ENCODE measurements at places on chromosomes 11 and 22. TPM values are rescaled to one million over a fixed set of nuclear protein-coding genes. Genes with fewer than 3 reads are reported as not detected.

CD3G gene
- 0.23 TPM for total RNA-seq

GRCh38 chr11:102347462-102348370 lies 702 bp downstream of the BIRC2 start:
- DNase-seq, result no peak

- peak; percentile 68 for DNase-seq
Measured at GRCh38 chr11:134235399-134235798, 10.9 kb downstream of the VPS26B start.

- no peak for DNase-seq
Measured at GRCh38 chr22:39601180-39601535, 30.6 kb downstream of the CACNA1I start.

GGT1 gene
- 166 TPM for total RNA-seq

GRCh38 chr11:66080055-66080817 lies 10.2 kb downstream of the PACS1 start:
- DNase-seq, result no peak

- no peak for DNase-seq
Measured at GRCh38 chr22:22548910-22549309, 10.2 kb downstream of the PRAME start.

GRCh38 chr11:119858288-119858687 lies 129.3 kb upstream of the NECTIN1 start:
- DNase-seq, result no peak

DNA sequence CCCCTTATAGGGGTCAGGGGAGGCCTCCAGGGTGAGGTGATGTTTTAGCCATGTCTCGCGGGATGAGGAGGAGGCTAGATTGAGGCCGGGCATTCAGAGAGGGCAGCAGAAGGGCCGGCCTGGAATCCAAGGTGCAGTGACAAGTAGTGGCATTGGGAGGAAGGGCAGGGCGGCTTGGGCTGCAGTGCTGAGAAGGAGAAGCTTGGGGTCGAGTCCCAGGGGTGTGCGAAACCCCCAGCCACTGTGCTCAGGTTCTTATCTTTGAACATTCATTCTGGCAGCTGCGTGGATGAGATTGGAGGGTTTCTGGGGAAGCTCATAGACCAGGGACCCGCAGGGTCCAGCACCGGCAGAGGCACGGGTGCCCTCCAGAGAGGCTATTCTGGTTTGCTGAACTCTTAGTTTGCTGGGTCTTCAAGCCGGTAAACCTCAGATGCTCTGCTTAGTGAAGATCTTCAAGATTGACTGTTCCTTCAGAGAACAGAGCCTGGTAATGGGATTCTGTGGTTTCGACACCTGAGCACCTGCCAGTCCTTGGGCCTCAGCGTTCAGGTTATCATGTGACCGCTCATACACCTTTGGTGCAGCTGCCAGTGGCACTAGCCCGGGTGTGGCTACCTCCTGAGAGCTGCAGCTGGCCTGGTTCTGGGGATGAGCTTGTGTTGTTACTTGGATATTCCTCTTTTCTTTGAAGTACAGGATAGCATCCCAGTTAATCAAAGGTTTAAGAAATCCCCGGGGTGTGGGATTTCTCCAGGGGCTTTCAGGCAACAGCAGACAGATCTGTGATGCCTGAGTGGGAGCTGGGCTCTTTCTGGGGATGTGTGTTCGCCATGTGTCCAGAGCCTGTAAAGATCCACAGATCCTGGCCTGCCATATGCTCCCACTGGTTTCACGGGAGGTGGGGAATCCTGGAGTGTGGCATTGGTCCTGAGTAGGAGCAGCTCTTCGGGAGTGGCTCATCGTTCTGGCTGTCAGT lies 152.8 kb downstream of the TBC1D22A start:
- no peak for DNase-seq

CARD18 gene
- total RNA-seq, result not detected

DNA sequence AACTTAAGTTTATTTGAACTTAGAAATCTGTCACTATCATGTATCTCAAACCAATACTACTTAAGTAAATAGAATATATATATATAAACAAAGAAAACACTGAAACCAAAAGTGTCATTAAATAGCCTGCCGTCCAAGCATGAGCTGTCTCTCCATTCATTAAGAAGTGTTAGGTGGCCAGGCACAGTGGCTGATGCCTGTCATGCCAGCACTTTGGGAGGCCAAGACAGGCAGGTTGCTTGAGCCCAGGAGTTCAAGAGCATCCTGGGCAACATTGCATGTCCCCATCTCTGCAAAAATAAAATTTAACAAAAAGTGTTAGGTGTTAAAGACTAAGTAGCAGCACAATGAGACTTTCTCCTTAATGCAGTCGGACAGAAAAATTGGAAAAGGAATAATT lies 14.0 kb downstream of the CD6 start:
- no peak for DNase-seq

All from left lobe of liver (tissue), 2 donors.